ENCODE measurements at places on chromosomes 11 and 22.
A peak's percentile ranks its signal among the peaks of the same experiment; 100 is the strongest.

GRCh38 chr22:38132136-38132535 lies 21.7 kb upstream of the BAIAP2L2 start:
- no peak for DNase-seq

DNA sequence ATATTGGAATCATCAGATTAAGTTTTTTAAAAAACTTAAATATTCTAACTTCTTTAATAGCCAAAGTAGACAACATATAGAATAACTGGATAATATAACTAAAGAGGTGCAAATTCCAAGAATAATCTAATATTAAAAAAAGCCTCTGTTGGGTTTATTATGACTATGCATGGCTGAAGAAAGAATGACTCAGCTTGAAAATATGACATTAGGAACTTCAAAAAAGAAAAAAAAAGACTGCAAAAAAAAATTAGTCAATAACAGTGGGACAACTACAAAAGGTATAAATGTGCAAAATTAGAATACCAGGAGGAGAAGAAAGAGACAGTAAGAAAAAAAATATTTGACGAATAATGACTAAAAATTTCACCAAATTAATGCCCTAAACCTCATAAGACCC lies 1178.0 kb downstream of the JRKL start:
- DNase-seq, result no peak

GRCh38 chr11:59206635-59207034 lies 6.1 kb downstream of the MPEG1 start:
- peak; percentile 10 for DNase-seq

- no peak for DNase-seq
Observed at GRCh38 chr22:27627444-27627833, 174.1 kb downstream of the MN1 start.

DNA sequence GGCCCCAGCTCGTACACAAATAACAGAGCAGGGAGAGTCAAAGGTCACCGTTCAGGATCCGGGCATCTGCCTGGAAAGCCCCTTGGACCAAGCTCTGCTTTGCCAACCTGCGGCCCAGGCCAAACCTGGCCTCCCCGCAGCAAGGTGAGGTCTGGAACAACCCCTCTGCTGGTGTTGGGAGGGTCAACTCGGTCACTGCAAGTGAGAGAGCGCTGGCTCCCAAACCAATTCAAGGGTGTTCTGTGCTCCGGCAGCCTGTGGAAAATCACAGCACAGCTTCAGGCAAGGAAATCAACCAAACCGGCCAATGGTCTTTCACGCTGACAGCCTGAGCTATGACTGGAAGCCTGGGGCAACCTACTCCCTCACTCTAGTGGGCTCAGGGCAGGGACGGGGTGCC lies 63.4 kb downstream of the MYH9 start:
- DNase-seq, result no peak

- no peak for DNase-seq
Observed at GRCh38 chr22:42281284-42281683, 10.8 kb upstream of the TCF20 start.

GRCh38 chr22:39877079-39877845 lies 16.3 kb downstream of the ENTHD1 start:
- DNase-seq, result no peak

- no peak for DNase-seq
Observed at GRCh38 chr11:121961321-121961801, 154.7 kb downstream of the BLID start.

- peak; percentile 36 for DNase-seq
Observed at GRCh38 chr11:79269611-79270307, 171.1 kb downstream of the TENM4 start.

- no peak for DNase-seq
Observed at GRCh38 chr11:8832571-8833260, 78.3 kb upstream of the AKIP1 start.

DNA sequence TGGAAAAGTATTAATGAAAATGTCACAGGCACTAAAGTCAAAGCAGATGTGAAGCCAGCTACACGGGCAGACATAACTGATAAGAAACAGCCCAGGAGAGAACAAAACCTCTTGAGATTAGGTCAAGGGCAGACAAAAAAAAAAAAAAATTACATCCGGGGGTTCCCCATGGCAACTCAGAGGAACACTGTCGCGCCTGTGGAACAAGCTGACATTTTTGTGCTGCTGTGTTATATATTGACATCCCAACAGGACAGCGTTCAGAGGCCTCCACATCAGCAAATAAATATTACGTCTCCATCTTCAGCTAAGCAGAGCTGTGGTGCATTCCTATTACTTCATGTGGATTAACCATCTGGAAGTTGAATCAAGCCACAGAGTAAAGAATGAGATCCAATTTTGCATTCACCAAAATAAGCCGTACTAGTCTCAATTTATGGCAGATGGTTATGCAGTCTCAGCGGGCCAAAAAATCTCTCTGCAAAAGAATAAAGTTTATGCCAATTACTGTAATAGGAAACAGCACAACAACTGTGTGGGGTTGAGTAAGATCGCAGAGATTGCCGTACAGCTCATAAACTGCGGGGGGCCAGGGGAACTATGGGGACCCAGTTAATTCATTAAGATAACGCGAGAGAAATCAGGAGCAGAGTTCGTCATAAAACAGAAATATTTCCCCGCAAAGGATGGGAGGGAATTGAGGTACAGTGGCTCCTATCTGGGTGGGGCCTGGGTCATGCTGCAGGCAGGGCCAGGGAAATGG lies 41.3 kb upstream of the MN1 start:
- DNase-seq, result no peak

GRCh38 chr11:111378861-111379601 lies at the start of gene POU2AF1:
POU2AF1 (minus strand) TSS chr11:111379275; CDS start chr11:111379177, 98 bp downstream.
- no peak for DNase-seq

DNA sequence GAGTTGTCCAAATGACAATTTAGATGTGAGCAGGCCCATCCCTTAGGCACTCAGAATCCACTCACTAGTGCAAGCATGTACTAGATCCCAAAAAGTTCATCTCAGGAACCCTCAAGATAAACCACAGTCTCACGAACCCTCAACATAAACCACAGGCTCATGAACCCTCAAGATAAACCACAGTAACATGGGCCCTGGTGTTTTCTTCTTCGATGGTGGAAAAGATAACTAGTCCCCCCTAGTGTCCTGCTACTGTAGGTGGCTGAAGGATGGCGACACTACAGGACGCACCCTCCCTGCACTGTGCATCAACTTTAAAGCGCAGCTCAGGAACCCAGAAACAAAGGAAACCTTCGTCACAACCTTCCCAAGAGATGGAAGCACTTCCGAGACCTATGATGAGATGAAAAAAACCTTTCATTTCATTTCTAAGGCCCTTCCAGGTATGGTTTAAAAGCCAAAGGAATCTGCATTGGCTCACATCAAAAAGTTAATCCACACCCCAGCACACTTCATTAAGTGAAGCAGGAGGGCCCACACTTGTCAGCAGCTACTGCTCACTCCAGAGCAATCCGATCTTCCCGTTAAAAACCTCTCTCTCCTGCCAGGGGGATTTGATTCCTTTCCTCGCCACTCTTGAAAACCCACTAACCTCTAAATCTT lies 2.4 kb downstream of the LARGE1 start:
- DNase-seq, result no peak

- DNase-seq, result no peak
Observed at GRCh38 chr11:122509091-122509490, 146.4 kb upstream of the UBASH3B start.

DNA sequence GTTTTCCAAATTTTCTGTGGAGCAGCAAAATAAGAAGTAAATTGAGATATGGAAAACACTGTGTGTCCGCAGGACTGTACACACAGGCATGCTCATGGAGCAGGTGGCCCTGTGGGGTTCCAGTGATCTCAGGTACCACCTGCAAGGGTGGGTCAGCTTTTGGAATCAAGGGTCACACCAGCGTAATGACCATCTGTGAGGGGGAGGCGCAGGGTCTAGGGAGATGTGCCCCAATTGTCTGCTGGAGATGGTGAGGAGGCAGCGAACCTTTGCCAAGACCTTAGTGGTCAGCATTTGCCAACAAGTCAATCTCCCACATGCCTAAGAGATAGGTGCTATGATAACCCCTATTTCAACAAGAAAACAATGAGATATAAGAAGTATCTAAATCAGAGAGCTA lies 49.4 kb downstream of the SHANK2 start:
- no peak for DNase-seq

DNA sequence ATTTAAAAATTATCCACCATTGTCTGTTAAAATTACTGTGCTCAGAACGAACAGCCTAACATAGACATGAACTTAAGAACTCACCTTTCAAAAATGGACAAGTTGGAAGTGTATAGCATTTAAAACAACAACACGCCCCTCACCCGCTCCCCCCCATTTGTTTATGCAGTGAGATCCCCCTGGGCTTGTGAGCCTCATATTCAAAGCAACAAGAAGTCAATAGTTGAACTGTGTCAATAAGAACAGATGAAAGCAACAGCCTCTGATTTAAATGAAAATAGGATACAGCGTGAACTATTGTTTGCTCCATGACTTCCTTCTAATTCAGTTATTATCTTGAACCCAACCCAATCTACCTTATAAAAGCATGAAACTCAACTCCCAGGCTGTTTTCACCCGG lies 314.2 kb downstream of the BLID start:
- no peak for DNase-seq

GRCh38 chr11:120564573-120565311 lies 53.2 kb downstream of the GRIK4 start:
- peak; percentile 54 for DNase-seq

DNA sequence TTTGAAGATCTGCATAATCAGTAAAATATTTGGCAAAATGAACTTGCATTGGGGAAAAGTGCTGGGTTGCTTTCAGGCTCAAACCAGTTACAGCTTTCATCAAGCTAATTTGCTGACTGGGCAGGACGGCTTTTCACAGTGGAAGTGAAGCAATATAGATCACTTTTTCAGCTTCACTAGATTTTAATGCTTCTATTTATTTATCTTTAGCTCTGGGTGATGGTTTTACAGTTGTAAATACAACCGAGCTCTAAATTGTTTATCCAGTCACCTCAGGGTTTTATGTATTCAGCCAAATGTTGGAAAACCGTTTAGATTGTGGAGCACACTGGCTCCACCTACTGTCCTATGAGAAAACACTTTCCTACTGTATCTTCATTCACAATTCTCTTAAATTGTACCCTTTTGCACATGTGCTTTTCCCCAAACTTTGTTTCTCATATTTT lies 58.2 kb downstream of the ACER3 start:
- DNase-seq, result peak; percentile 52

GRCh38 chr11:85444479-85444878 lies 182.7 kb downstream of the DLG2 start:
- DNase-seq, result no peak

DNA sequence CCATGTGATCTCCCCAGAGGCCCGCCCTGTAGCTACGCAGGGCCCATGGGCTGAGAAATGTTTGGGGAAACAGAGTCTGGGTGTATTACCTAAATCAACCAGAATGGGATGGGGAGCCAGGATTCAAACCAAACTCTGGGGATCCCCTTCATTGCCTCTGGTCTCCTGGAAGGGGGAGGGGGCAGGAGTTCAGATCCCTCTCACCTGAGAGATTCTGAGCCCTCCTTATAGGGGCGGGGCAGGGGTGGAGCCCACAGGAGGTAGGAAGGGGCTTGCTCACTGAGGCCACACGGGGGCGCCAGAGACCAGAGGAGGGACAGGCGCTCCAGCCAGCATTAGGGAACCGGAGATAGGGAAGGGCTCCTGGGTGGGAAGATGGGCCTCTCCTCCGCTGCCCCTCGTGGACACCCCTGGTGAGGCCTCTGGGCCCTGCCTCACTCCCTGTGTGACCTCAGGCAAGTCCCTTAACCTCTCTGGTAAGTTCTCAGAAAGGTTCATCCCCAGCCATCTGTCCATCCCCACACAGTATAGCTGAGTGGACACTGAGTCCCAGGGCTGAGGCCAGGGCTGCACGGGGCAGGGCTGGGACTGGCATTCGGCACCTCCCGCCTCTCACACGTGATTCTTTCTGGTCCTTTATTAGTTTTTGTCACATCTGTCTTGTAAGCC lies 2.7 kb upstream of the CDC42BPG start:
- peak; percentile 95 for DNase-seq

GRCh38 chr11:129700701-129701100 lies 114.9 kb upstream of the TMEM45B start:
- no peak for DNase-seq

- no peak for DNase-seq
Observed at GRCh38 chr11:1559111-1559951, 12.7 kb downstream of the DUSP8 start.

GRCh38 chr11:86931548-86932258 lies 23.5 kb downstream of the FZD4 start:
- no peak for DNase-seq

- DNase-seq, result no peak
Observed at GRCh38 chr22:38489561-38490145, 16.5 kb downstream of the DDX17 start.

DNA sequence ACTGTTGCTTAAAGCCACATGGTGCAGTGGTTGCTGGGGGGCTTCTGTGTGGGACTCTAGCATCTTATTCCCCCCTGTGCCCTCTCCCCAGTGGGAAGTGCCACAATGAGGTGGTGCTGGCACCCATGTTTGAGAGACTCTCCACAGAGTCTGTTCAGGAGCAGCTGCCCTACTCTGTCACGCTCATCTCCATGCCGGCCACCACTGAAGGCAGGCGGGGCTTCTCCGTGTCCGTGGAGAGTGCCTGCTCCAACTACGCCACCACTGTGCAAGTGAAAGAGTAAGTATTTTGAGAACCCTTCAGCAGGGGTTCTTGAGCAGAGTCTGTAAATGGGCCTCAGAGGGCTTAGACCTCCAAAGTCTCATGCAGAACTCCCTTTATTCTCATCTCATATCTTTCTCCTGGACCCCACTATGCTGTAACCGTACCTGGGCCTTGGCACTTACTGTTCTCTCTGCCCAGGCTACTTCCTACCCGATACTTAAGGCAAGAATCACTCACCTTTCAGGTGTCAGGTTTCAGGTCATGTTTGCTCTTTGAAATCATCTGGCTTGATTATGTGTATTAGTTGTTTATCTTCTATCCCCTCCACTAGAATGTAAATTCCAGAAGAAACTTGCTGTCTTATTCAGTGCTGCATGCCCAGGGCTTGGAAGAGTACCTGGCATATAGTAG lies 32.4 kb downstream of the PIK3IP1 start:
- no peak for DNase-seq

DNA sequence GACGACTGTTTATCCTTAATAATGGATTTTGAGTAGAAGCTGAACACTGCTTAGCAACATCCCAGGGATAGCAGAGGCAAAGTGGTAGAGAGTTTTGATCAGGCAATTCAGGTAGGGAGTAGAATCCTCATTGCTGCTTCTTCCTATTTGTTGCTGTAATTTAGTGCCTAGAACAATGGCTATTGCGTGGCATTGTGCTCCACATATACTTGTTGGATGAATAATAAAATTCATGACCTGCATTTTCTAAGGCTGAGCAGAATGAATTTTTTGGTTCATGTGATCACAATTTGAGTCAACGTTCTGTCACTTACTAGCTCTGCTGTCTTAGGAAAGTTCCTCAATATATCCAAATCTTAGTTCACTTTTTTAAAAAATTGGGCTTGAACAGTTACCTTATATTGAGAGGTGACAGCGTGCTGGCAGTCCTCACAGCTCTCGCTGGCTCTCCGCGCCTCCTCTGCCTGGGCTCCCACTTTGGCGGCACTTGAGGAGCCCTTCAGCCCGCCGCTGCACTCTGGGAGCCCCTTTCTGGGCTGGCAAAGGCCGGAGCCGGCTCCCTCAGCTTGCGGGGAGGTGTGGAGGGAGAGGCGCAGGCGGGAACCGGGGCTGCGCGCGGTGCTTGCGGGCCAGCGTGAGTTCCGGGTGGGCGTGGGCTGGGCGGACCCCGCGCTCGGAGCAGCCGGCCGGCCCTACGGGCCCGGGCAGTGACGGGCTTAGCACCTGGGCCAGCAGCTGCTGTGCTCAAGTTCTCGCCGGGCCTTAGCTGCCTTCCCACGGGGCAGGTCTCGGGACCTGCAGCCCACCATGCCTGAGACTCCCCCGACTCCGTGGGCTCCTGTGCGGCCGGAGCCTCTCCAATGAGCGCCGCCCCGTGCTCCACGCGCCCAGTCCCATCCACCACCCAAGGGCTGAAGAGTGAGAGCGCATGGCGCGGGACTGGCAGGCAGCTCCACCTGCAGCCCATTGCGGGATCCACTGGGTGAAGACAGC lies 350.6 kb downstream of the ETS1 start:
- DNase-seq, result no peak

Measured in NCI-H1092 (cell line).